ENCODE measurements at places on chromosomes 12 and 14.
A peak's percentile ranks its signal among the peaks of the same experiment; 100 is the strongest.

DNA sequence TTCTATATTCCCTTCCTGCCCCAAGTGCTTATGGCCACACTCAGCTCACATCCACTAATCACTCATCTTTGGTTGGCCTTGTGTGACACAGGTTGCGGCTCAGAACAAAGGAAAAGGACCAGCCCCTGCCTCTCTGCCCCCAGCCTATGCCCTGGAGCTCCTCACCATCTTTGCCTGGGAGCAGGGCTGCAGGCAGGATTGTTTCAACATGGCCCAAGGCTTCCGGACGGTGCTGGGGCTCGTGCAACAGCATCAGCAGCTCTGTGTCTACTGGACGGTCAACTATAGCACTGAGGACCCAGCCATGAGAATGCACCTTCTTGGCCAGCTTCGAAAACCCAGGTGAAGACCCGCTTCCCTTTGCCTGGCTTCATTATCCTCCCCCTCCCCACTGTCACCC, 15.8 kb upstream of the OAS2 start:
- no peak for DNase-seq

DNA sequence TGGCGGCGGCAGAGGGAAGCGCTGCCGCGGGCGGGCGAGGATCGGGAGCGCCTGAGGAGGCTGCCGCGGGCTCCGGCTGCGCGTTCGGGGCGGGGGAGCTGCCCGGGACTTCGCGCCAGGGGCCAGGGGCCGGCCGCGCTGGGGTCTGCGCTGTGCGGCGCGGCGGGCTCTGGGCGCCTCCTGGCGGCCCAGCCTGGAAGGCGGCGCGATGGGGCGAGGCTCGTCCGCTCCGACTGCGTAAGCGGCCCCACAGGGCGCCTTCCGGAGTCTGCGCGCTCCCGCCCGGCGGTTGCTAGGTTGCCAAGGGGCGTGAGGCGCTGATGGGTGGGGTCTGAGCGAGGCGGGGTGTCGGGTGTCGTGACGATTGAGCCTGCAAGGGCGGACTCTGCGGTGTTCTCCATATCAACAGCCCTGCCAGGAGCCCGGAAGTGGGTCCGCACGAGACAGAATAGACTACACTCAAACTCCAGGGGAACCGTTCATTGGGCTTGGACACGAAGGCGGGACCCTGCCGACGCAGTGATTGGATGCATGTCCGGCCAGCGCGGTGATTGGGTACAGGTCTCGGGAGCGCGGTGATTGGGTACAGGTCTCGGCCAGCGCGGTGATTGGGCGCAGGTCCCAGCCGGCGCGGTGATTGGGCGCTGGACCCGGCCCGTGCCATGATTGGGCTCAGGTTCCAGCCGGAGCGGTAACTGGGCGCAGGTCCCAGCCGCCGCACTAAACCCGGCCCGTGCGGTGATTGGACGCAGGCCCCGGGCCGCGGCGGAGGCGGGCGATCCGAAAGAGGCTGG, at the start of gene TEDC1:
TEDC1 (plus strand) TSS at position 675 of the 794 bp plus-strand sequence. CDS start 130 bp downstream, outside the sequence.
- peak; percentile 100 for DNase-seq

GRCh38 chr12:49588721-49589516, 16.5 kb downstream of the FAM186B start:
- no peak for DNase-seq

DNA sequence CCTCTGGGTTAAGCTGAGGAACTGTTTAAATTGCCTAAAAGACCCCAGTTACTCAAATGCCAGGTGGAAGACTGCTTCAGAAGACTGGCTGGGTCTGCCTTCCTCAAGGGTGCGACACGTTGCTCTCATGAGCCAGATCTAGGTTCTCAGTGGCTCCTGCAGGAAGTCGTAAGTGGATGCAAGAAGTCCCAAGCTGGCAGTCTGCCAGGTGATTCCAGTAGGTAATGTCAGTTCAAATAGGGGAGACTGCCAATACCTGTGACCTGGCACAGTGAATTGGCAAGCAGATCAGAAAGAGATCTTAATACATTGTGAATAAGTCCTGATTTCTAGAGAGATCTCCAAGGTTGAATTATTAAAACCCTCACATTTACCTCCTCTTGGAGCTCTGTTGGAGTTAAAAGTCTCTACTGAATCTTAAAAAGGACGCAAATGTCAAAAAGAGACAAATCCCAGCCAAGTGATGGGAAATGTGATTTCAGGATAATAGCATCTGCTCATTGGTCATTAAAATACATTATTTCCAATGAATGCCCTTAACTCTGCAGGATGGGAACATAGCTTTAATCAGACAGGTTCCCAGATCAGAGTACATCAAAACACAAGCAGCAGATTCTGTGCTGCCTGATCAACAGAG, 98.8 kb upstream of the FRMD6 start:
- no peak for DNase-seq

DNA sequence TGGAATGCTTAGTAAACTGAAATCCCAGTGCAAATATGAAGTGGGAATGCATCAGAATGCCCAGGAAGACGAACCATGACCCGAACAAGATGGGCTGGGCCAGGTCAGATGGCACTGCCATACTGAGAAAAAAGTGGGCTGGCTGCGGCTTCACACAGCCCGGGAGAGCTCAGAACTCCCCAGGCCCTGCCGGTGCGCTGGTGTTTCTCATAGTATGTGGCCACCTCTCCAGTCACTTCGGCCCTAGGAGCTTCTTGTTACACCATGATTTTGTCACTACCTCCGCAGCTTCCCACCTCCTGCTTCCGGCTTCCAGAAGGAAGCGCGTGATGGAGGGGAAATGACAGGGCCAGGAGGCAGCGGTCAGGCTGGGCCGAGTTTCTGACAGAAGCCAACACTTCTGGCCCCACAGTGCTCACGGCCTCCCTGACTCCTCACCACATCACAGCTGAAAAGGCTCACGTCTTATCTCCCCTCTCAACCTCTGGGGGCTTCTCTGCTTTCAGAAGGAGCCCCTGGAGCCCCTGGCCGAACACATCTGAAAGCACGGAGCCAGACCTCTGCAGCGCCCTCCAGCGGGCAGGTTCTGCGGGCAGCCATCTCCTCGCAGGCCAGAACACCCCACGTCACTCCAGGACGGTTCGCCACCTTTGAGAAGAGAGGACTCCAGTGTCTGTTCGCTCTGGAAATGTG, 30.7 kb downstream of the DAD1 start:
- no peak for DNase-seq

- DNase-seq = no peak
Measured at GRCh38 chr12:47741340-47741703, 16.0 kb upstream of the ENDOU start.

GRCh38 chr12:118536306-118536906, 160.1 kb downstream of the SUDS3 start:
- DNase-seq = no peak

DNA sequence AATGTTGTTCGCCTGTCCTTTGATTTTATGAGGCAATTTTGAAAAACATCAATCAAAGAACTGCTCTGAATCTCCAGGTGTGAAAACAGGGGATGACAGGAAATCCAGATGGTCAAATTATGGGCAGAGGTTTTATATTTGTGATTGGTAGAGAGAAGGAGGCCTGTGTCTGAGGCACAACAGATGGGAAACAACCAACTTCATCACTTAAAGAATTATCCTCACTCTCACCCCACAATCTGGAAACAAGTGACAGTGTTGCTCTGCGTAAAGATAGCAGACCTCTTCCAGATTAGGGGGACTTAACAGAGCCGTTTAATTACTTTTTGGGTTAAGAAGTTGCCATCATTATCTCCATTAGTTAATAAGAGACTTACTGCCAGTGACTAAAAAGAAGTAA, 64.1 kb upstream of the EGLN3 start:
- no peak for DNase-seq

DNA sequence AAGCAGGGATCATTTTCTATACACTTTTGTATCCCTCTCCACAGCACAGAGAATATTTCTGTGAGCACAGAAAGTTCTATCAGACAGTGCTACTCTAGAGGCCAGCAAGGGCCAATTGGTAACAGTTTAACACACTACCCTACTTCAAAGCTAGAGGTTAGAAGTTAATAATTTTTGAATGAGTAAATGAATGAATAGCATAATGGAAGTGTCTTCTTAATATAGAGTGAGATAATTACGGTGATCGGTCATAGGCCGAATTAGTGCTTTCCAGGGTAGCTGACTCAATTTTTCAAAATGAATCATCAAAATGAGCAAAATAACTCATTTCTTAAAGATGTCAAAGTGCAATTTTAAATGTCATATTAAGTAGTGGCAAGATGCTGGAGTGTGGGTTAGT, 67.0 kb upstream of the CCDC198 start:
- no peak for DNase-seq

DNA sequence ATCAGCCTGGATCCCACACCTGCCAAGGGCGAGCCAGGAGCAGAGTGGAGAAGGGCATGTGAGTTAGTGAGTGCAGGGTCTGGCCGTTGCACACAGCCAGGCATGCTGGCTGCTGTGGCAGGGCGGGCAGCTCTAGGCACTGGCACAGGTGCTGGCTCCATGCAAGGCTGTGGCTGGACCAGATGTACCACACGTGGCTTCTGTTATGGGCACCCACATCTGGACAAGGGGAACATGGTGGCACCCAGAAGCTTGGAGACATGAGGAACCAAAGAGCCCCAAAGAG, 20.1 kb downstream of the SERPINA3 start:
- no peak for DNase-seq

DNA sequence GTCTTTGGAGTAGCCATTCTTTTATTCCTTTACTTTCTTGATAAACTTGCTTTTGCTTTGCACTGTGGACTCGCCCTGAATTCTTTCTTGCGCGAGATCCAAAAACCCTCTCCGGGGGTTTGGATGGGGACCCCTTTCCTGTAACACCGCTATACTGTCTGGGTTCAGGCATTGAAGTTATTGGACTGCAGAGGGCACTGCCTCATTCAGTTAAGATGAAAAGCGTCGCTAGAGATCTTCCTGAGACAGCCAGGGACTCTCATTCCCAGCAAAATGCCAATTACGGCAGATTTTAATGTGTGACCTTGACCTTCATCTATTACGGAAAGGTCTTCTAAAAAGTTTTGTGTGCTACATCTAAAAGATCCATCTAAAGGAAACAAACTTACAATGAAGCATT, 17.3 kb upstream of the RIMKLB start:
- DNase-seq = no peak

DNA sequence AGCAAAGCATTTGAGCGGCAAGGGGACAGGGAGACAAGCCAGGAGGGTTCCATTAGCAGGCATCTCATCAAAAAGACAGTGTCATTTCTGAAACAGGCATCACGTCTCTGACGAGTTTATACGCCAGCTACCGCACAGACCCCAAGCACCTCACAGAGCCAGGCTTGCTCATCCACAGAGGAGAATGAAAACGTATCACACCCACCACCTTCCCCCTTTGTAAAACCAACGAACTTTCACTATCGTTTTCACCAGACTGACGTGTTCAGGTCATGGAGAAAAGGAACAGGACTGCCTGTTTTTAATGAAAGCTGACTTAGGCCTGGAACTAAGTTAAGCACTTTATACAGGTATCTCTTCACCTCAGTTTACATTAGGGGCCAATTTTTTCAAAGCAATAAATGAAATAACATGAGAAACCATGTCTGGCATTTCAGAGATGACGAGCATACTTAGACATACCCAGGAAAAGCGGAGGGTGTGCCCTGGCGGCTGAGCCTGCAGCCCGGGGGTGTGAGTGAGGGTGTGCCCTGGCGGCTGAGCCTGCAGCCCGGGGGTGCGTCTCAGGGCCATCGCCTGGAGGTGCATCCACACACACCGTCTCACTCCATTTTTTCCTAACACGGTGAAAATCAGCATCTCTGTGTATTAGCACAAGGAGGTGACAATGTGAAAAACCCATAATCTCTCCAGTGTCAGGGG, 41.9 kb downstream of the STX2 start:
- no peak for DNase-seq

GRCh38 chr14:77284466-77284865, 13.5 kb upstream of the NGB start:
- DNase-seq = no peak

DNA sequence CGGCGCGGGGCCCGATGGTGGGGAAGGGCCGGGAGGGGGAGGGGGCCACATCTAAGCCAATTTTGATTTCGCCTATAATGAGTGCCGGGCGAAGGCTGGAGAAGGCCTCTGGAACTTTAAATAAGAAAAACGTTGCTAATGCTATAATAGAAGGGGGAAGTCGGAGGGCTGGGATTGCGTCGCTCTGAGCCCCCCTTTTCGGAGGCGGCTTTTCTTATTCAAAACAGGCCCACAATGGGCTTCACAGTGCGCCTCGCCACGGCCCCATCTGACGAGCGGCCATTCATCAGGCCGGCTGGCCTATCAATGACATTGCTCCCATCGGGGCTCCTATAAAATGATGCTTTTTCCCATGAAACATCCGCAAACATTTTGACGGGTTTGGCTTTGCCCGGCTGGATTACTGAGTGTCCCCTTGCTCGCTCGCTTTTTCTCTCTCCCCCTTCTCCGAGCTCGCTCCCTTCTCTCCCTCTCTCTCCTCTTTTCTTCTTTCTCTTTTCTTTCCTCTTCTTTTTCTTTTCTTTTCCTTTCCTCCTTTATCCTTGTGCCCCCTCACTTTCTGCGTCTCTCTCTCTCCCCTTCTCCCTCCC, at the start of gene RFX4:
RFX4 (plus strand) TSS at position 364 of the 590 bp plus-strand sequence. CDS start 317 bp downstream, outside the sequence.
- DNase-seq = no peak

DNA sequence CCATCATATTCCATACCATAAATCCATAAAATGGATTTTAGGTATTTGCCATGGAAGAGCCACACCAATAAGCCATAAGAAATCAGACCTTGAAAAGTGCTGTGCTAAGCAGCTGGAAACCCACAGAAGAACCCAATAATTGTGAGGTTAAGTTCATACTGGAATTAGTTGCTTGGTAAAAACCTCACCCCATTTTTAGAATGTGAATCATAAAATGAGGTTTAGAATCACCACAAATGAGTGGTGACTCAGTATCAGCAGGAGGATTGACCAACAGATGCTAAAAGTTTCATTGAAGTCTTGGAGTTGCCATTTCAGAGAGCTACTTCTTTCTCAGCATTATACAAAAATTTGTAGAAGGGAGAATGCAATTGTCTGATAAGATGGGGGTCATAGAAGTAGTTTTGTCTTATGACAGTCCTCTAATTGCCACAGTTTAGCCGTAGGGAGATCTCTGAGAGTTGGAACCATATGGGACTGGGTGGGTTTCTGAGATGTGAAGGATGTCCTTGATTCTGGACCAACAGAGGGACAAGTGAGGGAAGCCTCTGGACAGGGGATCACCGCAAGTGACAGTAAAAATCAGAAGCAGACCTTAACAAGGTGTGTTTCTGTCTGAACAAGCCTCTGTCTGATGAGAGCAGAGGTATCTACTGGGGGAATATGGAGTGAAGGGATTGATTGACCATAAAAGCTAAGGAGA, 1.4 kb upstream of the STON2 start:
- peak; percentile 6 for DNase-seq

GRCh38 chr14:54219261-54220070, 177.3 kb upstream of the CDKN3 start:
- DNase-seq = no peak

GRCh38 chr14:57732463-57733285, 133.2 kb downstream of the SLC35F4 start:
- DNase-seq = no peak

GRCh38 chr14:21096438-21096837, 2.0 kb downstream of the ZNF219 start:
- DNase-seq = no peak
